ENCODE measurements at places on chromosomes 5 and 9.

- DNase-seq, result no peak
Observed at GRCh38 chr9:20863945-20864344, 167.5 kb downstream of the HACD4 start.

GRCh38 chr9:113669522-113670115 lies 206.1 kb downstream of the RGS3 start:
- no peak for DNase-seq

- DNase-seq, result no peak
Observed at GRCh38 chr5:169173372-169173771, 127.6 kb downstream of the SLIT3 start.

DNA sequence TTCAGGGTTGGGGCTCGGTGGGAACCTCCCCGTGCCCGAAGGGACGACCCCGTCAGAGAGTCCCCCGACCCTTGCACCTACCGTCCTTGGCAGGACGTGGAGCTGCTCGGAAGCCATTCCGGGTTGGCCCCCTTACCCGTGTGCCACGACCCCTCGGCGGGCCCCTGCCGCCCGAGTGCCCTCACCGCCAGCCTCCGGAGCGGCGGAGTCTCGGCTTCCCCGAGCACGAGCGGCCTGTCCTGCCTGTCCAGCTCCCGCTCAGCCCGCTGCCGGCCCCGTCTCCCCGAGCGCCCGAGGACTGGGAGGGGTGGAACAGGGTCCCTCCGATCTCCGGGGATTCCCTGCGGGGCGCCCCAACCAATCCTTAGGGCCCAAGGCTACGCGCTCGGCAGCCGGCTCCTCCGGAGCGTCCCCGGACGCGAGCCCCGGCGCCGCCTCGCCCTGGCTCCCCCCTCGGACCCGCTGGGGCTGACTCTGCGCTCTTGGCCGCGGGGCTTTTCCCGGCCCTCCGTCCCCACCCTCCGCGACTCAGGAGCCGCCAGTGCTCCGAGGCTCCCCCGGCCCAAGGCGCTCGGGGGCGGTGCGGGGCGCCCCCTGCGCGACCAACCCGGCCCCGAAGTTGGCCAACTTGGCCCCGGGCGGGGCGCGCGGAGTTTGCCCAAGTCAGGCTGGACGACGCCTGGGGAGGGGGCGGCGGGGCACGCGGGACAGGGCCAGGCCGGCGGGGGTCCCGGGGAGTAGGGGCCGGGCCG lies 654 bp downstream of the ADAMTS2 start:
- DNase-seq, result no peak

DNA sequence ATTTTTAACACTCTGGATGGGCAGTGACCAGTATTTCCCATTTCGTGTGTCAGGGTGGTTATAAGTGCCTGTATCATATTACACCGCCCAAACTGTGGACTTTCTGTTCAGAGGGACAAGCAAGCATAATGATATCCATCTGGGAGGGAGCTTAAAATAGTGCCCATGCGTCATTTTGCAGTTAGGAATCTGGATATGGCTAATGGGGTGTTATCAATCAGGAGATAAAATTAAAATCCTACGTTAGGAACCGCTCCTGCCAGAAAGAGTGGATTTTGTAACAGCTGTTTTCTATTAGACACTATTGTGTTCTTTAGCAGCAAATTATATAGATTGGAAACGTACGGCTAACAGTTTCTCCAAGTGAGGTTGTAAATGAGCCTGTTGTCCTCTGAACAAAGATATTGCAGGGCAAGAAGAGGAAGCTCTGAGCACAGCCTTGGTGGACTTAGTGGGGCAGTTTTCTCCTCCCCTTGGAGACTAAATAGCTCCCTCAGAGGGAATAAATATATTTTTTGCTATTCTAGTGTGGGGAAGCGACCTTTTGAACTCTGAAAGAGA lies 160.4 kb downstream of the SPATA31D1 start:
- no peak for DNase-seq

GRCh38 chr9:94625835-94626234 lies 13.5 kb downstream of the FBP1 start:
- DNase-seq, result no peak

DNA sequence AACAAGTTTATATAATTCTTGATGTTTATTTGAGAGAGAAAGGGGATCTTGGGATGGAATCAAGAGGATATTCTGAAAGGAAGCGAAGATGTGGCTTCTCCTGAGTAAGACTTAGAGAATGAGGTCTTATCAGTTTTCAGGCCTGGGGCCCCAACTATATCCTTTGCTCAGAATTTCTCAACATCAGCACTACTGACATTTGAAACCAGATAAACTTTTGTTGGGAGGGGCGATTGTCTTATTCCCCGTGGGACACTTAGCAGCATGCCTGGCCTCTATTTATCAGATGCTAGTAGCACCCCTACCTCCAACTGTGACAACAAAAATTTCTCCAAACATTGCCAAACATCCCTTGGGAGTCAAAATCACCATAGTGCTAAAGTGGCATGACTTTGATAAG lies 567.7 kb downstream of the MAT2B start:
- DNase-seq, result no peak

DNA sequence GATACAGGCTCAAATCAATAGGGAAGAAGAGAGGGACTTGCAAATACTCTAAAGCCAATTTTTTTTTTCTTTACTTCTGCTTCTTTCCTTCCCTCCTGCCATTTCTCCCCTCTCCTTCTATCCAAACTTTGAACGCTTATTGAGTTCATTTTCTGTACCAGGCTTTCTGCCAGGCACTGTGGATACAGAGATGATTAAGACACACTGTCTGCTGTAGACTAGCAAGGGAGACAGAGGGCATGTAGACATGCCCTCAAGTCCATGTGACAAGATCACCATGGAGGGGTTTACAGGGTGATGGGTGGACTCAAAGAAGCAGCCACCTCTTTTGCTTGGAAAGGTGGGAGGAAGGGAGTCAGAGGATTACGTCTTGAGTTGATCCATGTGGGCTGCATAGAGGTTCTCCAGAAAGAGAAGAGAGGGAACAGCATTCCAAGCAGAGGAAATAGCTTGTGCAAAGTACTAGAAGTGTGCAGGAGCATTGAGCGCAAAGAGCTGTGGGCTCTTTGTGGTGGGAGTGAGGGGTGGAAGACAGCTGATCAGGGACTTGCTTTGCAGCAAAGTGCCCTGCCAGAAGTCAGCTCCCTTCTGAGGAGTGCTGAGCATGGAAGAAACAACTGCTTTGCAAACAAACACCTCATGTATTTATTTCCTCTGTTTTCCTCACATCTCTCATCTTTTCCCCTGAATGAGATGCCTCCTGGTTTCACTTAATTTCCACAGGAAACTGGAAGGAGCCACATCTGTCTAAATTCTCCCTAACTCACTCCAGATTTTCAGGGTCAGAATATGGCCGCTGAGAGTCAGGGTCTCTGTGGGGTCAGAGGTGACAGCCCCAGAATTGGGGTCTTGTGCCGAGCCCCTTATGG lies 64.4 kb upstream of the COL15A1 start:
- DNase-seq, result no peak

- DNase-seq, result no peak
Observed at GRCh38 chr9:137967280-137967953, 89.8 kb downstream of the CACNA1B start.

- no peak for DNase-seq
Observed at GRCh38 chr5:4804691-4805360, 335.3 kb upstream of the ADAMTS16 start.

- DNase-seq, result no peak
Observed at GRCh38 chr5:23025629-23026233, 172.6 kb upstream of the CDH12 start.

GRCh38 chr9:127714020-127714750 lies 1.3 kb downstream of the PTRH1 start:
- no peak for DNase-seq

DNA sequence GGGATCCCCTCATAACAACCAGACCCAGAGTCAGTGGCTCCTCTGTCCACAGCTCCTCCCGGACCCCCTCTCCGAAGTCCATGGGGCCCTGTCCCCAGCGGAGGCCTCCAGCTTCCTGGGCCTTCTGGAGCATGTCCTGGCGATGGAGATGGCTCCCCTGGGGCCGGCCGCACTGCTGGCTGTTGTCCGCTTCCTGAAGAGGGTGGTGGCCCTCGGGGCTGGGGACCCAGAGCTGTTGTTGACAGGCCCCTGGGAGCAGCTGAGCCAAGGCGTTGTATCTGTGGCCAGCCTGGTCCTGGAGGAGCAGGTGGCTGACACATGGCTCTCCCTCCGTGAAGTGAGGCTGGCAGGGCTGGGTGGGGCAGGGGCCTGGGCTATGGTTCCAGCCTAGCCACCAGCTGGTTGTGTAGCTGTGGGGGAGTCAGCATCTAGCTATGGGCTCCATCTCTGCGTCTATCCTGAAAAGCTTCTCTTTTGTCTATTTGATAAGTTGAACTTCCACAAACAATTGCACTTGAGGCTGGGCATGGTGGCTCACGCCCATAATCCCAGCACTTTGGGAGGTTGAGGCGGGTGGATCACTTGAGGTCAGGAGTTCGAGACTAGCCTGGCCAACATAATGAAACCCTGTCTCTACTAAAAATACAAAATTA lies 4.7 kb downstream of the ADGRD2 start:
- no peak for DNase-seq

DNA sequence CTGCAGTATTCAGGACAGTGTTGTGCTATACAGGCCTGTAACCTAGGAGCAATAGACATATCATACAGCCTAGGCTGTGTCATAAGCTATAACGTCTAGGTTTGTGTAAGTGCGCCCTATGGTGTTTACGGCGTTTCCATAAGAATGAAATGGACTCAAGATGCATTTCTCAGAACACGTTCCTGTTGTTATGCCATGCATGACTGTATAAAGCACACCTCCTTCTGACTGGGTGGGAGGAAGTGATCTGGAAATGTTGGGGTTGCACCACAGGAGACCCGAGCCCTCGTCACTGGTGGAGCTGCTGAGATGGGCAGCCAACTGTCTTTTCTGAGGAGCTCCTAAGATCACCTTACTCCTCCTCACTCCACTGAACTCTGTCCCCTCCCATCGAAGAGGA lies 391.3 kb upstream of the DAP start:
- no peak for DNase-seq

DNA sequence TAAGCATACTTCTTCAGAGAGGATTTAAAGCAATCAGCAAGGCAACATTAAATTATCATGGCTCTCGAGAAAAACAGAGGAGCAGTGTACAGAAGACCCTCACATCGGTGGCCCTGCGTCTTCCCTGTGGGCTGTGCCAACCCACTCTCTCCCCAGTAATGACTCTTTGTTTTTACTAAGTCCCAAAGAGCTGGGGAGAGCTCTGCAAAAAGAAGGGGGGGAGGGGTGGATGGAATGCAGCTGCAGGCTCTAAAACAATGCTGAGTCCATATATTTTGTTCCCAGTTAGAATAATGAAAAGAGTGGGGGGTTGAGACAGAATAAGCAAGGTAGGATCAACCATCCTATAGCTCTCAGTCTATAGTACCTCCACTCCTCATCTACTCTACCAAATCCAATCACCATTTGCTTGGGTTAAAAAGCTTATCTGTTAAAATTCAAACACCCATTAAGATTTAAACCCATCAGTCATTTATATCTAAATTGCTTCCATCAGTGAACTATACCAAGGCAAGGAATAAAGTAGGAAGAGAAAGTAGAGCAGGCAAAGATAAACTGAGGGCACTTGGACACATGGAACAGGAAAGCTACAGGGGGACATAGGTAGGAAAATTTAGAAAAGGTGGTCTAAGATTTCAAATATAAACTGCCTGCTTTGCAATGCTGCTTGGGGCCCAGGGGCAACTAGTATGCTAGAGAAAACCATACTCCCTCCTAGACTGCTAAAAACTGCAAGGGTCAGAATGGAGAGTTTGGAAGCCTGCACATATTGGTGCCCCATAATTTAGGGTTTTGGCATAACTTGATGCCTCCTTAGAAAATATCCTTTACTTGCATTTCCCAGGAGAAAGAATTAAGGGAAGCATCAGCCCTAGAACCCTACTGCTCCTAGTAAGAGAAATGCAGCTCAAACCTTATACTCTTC lies 20.6 kb downstream of the ELL2 start:
- no peak for DNase-seq

DNA sequence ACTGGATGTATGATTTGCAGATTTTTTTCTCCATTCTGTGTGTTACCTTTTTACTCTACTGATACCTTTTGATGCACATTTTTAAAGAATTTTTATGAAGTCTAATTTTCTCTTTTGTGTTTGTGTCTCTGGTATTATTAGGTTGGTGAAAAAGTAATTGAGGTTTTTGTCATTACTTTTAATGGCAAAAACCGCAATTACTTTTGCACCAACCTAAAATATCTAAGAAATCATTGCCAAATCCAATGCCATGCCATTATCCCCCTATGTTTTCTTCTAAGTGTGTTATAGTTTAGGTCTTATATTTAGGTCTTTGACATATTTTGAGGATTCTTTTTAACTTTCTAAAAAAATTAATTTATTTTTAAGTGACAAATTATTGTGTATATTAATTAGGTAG lies 43.4 kb upstream of the STARD4 start:
- no peak for DNase-seq

DNA sequence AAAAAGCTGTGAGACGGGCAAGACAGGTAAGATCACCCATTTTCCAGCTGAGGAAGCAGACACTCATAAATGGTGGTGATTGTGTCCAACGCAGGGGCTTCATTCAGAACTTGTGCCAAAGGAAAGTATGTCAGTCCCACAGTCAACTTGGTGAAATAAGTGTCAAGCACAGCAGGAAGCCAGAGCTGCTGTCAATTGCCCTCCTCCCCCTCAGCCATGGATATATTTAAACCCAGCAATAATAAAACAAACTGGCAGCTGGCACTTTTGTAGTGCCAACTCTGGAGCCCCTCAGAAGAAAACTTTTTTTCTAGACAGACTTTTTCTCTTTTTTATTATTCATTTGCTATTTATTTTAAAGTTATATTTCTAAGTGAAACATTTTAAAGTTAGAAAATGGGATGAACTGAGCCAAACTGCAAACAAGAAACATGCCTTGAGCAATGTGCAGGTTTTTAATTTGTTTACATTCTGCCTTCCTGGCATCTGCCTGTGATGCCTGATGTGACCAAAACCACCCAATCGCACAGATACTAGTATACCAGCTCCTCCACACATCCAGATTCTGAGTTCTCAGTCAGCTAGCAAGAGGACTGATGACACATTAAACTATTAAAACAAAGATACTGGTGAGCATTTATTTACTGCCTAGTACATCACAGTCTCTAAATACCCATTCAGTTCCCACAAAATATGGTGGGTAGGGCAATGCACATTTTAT lies 17.0 kb downstream of the DMAC1 start:
- DNase-seq, result no peak

- DNase-seq, result no peak
Observed at GRCh38 chr9:127277099-127277498, 12.5 kb downstream of the GARNL3 start.

DNA sequence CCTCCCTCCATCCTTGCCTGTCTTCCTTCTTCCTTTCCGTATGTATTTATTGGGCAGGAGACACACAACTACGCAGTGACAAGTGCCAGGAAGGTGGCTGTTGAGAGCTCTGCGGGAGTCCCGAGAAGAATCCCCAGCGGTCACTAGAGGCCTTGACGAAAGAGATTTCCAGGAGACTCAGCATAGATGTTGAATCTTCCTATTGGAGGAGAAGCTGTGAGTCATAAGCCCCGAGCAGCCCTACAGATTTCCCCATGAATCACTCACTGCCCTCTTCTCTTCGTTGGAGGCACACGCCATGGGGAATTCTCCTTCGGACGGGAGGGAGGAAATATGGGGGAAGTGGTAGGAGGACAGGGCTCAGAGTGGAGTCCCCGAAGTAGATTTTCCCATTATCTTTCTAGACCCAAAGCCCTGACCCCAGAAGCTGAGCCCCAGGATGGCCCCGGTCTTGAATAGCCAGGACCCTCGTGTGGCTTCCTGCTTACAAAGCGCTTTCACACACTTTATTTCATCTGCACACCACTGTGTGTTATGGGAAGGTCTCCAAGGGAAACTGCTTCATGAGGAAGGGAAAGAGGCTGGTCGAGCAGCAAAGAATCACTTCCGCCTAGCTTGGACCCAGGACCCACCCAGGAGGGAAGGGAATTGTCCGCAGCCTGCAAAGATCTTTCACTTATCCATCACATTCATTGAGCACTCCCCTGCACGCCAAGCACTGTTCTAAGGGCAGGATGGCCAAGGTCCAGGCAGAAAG lies 12.7 kb downstream of the DUSP1 start:
- no peak for DNase-seq
